ENCODE measurements at places on chromosomes 1 and 21.

DNA sequence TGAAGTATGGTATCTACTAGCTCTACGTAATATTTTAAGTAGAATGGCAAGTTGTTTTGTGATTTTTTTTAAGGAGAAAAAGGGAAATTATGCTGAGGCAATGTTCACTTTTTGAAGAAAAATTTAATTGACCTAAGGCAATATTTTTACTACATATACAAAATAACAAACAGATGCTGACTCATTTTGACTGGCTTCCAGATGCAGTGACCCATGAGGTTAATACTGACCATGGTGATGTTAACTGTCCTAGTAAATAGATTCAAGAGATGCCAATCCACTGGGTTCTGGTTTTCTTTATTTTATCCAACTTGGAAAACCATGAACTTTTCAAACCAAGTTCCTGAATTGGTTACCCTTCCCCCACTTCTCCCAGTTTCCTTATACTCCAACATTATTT lies 154.9 kb downstream of the CRB1 start:
- DNase-seq: no peak

- DNase-seq: peak; percentile 1
These were observed 464.5 kb downstream of the USP25 start for GRCh38 chr21:16194095-16194787.

- DNase-seq: no peak
These were observed 28.8 kb upstream of the TRIM17 start for GRCh38 chr1:228445490-228445842.

DNA sequence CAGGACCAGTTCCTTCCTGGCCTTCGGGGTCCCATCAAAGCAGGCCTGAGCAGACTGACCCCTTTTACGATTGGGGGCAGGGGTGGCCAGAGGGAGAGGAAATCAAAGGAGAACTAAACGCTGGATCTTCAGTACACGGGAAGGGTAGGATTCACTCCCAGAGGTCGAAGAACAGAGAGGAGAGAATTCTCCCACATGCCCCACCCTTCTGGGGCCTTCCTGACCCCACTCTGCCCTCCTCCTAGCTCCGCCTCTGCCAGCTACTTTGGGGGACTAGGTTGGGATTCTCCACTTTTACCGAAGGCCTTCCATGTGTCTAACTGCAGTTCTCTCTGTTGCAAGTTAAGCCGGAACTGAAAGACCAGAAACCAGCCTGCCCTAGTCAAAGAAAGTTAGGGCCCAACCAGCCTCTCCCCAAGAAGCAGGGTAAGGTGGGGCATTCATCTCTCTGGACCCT lies 654 bp upstream of the ARHGEF2 start:
- DNase-seq: no peak

DNA sequence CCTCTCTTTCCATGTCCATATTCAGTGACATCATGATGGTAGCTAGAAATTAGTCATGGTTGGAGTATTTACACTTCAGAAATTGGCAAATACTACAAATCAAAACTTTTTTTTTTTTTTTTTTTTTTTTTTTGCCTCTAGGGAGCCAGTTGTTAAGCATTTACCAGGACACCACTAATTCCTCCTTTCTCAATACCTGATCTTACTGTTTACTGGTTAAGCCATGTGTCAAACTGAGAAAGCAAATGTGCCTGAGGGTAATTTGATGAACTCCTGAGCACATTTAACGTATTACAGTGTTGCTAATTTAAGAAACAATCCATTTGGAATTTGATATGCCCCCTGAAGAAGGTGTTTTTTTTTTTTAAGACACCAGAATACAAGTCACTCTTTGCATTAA lies 94.4 kb downstream of the DNM3 start:
- DNase-seq: no peak

DNA sequence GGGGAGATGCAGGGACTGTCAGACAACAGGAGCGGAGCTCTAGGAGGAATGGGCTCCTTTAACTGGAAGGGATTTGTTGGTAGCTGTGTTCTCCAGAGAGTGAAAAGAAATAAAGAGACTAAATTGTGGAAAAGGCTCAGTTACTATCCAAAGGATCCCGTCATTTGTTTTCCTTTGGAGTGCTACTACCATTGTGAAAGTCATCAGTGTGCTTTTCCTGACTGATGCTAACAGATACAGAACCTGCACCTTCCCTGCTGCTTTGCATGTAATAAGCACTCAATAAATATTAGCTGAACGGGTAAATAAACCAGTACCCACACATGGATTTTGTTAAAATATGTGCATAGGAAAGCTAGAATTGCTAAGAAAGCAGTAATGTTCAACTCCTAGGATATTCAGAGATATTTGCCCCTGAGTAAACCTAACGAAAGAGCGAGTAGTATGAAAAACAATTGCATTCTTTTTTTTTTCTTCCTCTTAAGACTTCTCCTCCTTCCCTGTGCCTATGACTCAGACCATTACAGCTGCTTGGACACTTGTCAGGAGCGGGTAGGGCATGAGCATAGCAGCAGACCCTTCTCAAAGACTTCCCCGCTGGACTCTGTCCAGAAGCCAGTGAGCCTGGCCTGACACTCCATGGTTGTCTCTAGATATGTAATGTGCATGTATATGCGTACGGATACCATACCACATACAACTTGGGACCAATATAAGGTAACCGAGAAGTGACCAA lies 41.7 kb downstream of the PTGFRN start:
- no peak for DNase-seq

GRCh38 chr1:233357595-233358397 lies 30.3 kb downstream of the MAP3K21 start:
- no peak for DNase-seq

DNA sequence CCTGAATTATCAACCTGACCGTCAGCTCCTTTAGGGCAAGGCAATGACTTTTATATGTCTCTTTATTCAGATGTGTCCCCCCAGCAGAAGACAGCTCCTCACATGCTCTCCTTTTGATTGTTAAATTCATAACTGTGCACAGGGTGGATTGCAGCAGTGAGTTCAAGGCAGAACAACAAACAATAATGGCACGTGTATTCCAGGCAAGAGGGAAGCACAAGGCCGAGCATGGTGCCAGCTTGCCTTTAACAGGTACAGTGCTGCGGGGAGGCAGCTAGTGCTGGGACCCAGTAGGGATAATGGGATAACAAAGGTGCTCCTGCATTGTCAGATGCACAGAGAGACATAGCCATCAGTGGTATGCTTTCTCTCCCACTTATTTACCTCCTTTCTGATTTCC lies 248.4 kb downstream of the RHOU start:
- no peak for DNase-seq

DNA sequence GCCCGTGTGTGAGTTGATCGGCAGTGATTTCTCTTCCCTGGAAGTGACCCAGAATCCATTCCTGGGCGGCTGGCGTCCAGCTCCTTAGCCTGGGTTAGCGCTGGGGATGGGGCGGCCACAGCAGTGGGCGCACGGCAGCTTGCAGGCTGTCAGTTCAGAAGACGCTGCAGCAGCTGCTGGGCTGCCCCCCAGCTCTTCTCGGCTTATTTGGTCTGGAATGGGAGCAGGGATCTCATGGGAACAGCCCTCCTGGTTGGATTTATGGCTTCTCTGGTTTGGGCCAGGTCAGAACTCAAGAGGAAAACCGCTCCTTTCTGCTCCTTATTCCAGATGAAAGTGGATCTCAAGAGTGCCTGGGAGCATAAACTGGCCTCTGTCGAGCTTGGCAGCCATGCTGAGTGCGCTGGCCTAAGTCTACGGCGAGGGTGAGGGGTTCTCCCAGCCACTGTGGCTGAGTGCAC lies 148.2 kb downstream of the PRDM16 start:
- DNase-seq: no peak

- DNase-seq: no peak
These were observed 3.3 kb downstream of the RSRP1 start for GRCh38 chr1:25243907-25244306.

GRCh38 chr1:151565502-151566189 lies 25.5 kb downstream of the TUFT1 start:
- DNase-seq: no peak

DNA sequence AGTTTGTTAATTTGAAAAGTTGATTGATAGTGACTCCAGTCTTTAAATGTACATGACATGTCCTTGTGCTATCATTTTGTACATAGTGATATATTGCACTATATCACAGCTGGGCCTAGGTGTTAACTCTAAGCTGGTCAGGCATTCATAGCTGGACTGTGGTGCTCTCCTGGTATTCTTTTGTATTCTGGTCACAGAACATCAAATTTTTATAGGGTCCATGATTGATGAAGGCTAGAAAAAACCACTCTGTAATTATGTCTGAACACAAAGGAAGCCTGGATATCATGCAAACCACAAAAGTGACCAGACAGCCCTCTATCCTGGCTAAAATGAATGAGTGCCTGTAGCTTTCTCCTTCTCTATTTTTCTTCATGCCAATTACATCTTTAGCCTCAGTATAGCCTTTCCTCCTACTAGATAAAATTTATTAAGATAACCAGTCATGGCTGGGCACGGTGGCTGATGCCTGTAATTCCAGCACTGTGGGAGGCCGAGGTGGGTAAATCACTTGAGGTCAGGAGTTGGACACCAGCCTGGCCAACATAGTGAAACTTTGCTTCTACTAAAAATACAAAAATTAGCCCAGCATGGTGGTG lies 134.9 kb upstream of the B3GALT2 start:
- no peak for DNase-seq

DNA sequence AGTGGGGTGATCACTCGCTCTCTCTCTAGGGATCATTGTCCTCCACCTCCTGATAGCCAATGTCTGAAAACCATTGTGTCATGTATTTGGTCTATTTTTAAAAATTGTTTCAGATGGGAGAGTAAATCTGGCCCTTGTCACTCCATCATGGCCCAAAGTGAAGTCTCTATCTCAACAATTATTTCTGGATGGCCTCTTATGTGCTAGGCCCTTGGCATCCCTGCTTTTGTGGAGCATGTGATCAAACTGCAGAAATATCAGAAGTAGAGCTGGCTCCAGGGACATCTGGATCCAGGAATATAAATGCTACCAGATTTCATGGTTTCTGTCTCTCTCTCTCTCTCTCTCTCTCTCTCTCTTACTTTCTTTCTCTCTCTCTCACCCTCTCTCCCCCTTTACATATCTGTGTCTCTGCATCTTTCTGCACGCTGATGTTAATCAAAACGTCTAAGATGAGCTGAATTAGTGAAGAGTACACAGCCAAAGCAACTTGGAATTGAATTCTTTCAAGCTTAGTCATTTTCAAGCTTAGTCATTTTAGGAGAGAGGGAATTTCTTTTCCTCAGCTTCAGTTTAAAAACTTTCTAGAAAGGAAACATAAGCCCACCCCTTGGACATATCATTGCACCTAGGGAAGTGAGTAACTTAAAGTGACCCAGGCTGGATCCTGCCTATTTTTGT lies 47.4 kb upstream of the DOCK7 start:
- no peak for DNase-seq

DNA sequence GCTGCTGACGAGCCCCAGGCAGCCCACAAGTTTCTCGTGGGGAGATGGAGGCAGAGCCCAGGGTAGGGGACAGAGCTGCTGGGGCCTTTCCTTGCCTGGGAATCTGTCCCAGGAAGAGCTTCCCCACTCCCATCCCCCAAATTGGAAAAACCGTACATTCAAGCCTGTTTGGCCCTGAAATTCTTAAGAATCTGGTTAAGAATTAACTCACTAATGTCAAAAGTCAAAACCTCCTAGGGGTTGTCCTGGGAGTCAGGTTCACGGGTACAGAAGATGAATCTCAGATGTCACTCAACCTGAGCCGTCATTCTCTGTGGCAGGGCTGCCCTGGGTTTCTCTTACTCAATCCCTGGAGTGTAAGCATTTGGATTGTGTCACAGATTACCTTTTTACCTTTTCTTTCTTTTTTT lies 8.4 kb downstream of the C1orf115 start:
- no peak for DNase-seq

DNA sequence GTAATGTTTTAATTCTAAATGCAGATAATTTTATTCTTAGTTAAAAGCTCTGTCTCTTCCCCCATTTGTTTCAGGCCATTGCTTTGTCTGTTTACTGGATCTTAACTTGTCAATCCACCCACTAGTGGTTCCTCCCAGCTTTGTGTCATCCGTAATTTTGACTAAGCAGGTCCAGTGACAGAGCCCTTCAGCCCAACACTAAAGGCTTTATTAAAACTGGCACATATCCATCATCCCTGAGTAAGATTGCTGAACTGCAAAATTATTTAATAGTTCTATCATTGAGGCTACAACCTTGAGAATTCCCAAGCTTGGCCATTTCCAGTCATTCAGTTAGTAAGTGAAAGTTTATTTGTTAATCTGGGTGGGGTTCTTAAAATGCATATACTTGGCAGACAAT lies 96.7 kb downstream of the NGF start:
- no peak for DNase-seq

- no peak for DNase-seq
These were observed 98.6 kb upstream of the LPGAT1 start for GRCh38 chr1:211928993-211929637.

DNA sequence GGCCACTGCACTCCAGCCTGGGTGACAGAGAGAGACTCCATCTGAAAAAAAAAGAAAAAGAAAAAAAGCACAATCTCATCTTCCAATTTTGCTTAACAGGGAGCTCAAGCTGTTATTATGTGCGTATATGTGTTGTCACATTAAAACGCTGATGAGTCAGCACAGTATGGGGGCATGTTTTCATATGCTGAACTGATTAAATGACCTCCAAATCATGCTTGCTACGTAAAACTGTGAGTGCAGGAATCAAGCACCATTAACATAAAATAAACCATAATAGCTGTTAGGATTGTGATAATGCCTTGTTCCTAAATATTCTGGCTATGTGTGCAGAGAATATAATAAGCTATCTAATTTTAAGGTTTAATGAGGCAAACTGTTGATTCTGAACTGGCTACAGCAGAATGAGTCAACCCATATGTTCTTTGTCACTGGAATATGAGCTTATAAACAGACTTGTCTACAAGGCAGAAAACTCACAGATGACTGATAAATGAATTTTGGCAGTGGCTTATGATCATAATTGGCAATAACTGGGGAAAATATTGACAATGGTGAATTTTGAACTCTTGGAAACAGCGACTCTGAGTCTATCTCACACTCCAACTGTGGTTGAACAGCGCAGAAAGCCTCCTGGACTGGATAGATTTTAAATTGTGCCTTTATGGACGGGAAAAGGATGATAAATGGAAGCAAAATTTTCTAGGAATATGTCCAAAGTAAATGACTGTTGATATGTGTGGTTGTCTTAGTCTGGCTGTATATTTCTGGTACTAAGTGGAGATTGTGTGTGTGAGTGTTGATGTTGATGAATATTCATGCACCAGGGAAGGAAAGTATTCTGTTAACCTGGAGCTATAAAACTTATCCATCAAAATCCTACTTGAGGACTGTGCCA lies 75.5 kb downstream of the VCAM1 start:
- DNase-seq: no peak

GRCh38 chr1:43760745-43761317 lies 53.5 kb downstream of the ST3GAL3 start:
- DNase-seq: no peak

GRCh38 chr1:42085596-42085995 lies 67.6 kb upstream of the GUCA2B start:
- DNase-seq: no peak

- no peak for DNase-seq
These were observed 22.6 kb upstream of the KCNQ4 start for GRCh38 chr1:40760984-40761383.
